ENCODE measurements at places on chromosomes 6 and 20.

DNA sequence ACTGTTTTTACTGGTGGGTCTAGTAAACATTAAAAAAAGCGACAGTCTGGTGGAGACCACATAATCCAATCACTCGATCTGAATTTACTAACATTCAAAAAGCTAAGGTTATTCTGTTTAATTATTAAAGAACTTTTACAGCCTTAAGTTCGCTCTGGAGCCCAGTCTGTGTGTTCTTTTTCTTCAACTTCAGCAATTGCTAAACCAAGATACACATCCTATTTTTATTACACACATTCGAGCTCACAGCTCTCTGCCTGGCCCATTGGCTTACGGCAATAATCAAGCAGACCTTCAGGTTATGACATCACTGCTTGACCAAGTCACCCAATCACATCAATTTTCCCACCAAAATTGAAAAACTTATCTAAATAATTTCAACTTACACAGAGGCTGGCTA, 57.4 kb upstream of the PRSS16 start:
- no peak for DNase-seq

DNA sequence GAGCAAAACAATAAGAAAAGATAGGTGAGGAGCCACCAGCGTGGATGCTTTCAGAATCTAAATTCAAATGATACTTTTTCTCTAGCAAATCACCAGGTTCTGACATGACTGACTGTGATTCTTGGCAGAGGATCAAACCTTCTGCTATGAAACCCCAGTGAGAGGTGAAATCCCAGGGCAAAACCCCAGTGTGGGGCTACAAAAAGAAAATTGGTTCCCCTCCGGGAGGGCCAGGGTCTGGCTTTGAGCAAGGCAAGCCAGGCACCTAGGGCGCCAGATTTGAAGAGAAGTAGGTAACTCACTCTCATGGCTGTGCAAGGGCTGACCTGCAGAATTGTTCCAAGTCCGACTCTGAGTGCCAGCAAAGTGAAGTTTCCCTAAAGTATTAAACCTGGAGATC, 20.2 kb upstream of the RALGAPA2 start:
- DNase-seq: no peak

- no peak for DNase-seq
Observed at GRCh38 chr20:50283922-50284810, 93.5 kb downstream of the CEBPB start.

- DNase-seq: no peak
Observed at GRCh38 chr6:43383021-43383667, 13.7 kb upstream of the ZNF318 start.

DNA sequence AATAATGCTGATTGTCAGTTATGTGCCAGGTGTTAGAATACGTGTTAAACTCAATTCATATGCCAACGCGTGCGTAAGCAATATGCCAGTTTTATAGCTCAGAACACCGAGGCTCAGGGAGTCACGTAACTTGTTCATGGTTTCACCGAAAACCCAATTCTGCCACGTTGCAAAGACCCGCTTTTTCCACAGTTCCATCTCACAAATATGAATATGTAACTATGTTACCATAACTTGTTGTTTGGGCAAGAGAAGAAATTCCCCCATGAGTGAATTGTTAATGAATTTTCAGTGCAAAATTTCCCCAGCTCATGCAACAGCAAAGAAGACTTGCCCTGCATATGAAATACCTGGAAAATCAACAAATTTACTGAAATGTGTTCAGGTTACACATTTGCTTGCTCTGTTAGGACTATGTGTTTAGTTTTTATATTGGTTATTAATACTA, 30.1 kb downstream of the SF3B5 start:
- DNase-seq: no peak

All from activated T-helper 1 cell treated with Interleukin-2 at 50 U/mL for 16 hours (primary cell).